ENCODE measurements at places on chromosomes 6 and 20. TPM values are rescaled to one million over a fixed set of nuclear protein-coding genes. Genes with fewer than 3 reads are reported as not detected.
A peak's percentile ranks its signal among the peaks of the same experiment; 100 is the strongest.

SCAF8 gene
- 57.1 TPM for total RNA-seq

DNA sequence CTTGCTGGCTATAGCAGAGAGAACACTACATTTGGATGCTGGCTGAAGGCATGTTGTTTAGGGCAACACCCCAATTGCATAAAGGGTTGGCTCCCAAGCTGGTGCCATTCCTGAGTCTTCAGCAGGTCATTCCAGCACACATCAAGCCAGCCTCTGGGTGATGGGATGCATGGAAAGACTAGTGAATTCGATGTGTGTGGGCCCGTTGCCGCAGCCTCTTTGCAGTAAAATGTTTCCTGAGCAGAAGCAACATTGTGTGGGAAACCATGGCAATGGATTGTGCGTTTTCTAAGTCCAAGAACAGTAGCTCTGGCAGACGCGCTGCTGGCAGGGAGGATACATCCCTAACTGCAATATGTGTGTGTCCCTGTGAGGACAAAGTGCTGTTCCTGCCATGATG, 142.4 kb upstream of the SLC24A3 start:
- DNase-seq, result no peak

GPLD1 gene
- total RNA-seq, result not detected

- no peak for DNase-seq
Measured at GRCh38 chr6:44730771-44731391, 343.4 kb downstream of the CDC5L start.

- DNase-seq, result no peak
Measured at GRCh38 chr20:49392745-49393144, 89.7 kb downstream of the KCNB1 start.

DNA sequence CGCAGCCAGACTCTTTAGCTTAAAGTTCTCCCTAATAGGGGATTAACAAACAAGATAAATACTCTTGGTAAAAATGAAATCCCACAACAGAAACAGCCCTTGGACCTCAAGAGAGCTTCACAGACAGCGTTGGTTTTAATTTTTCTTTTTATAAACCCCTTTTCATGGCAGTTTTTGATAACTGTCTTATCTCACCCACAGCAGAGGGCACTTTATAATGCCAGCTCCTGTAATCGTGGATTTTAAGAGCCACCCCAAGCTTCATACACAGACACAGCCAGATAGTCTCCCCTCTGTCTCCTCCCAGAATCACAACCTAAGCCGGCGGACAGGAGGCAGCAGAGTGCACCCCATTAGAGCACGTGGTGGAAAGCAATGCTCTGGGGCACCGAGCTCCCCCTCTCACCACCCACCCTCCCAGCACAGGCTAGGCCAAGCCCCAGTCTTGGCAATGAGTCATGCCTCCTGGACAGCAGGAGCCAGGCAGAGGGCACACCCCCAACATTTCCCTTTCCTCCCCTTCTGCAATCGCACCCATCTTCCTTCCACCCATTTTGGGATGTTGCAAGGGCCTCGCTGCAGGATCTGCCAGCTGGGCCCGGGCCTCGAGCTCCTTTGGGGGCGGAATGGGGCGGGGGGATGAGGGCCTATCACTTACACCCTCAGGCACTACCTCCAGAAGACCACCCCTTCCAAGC, 2.4 kb downstream of the JAG1 start:
- DNase-seq, result peak; percentile 95

DNA sequence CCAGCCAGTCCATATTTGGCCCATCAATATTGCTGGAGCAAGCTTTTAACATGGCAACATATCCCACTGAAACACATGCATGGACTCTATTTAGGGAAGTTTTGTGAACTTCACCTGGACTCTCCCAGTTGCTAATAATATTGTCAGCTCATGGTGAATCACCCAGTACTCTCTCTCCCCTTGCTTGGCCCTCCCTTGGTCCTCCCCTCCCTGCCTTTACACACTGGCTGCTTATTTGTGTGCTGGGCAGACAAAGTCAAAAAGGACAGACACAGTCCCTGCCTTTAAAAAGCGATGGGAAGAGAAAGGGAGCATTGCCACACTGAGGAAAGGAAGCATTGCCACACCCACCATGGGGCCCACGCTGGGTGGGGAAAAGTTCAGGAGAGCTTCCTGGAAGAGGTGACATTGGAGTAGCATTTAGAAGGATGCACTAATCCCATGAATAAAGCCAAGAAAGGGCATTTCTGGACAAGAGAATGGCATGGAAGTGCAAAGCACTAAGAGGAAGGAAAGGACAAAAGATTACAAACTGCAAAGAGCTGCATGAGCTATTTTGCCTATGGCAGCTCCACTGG, 143.4 kb upstream of the EXOC2 start:
- DNase-seq, result no peak

C2 gene
- 24.6 TPM for total RNA-seq

GRCh38 chr20:40073535-40074111, 615.4 kb downstream of the MAFB start:
- DNase-seq, result no peak

SLC17A1 gene
- total RNA-seq, result not detected

ORC3 gene
- total RNA-seq, result 14.3 TPM

- no peak for DNase-seq
Measured at GRCh38 chr6:13679996-13680395, 31.6 kb downstream of the RANBP9 start.

GRCh38 chr6:166751051-166751595, 124.1 kb upstream of the RPS6KA2 start:
- no peak for DNase-seq

PCK1 gene
- total RNA-seq, result 311 TPM

DNA sequence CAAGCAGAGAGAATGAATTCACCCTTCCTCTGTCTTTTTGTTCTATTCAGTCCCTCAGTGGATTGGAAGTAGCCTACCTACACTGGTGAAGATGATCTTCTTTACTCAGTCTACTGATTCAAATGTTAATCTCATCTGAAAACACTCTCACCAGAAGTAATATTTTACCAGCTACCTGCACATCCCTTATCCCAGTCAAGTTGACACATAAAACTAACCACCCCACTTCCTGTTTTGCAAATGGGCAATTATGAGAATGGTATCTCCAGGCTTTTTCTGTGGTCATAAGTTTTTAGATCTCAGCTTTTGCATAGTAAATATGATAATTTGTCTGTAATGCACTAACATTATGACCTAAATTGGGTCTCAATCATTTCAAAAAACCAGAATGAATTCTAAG, 228.8 kb upstream of the ECI2 start:
- no peak for DNase-seq

DNA sequence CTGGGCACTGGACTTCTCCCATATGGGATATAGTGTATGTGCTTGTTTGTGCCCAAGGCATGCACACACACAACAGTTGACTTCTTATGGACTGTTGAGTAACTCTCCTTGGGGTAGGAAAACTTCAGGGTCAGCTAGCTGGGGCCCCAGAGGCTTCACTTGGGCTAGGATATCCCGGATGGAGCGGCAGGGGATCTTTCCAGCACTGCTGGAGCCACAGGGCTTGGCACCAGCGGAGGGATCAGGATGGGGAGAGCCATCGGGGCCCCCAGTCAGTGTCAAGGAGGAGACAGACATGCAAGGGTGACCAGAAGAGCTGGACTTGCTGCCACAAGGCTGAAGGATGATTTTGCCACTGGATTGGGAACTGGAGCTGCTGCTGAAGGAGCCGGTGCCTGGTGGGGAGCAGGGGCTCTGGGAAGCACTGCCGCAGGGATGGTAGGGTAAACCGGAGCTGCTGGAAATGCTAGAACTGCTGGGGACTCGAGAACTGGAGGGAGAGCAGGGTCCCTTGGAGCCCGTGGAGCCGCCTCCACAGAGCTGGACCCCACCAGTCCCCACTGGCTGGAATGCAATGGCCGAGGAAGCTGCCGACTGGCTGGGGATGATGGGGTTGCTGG, 1.5 kb downstream of the PSORS1C1 start:
- no peak for DNase-seq

Measured in stomach (tissue), 19 donors.